ENCODE measurements at places on chromosomes 16 and 17.

- no peak for DNase-seq
These were observed 375.3 kb upstream of the CDH5 start for GRCh38 chr16:65991149-65991701.

DNA sequence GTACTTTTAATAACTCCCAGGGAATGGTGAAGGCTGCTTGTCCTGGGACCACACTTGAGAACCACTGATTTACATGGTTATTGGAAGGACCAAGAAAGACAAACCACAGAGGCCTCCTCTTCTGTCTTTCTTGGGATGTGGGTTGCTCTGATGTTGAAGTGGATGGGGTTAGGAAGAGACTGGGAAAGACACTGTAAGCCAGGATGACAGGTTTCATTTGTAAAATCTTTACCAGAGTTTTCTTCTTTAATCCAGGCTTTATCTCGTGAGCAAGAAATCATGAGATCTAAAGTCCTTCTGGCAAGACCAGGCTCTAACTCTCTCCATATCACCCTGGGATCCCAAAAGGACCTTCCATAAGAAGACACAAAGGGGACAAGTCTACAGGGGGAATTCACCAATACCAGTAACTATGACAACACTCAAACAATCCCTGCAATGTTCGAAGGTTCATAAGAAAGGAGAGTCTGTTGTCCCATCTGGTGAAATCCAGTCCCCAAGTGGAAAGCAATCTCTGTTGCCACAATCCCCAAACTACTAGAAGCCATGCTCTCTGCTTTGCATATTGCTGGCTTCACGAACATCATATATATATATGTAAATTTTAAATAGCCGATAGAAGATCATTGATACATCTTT, 44.8 kb upstream of the CDRT4 start:
- DNase-seq = no peak

- no peak for DNase-seq
These were observed 8.9 kb upstream of the SEC14L1 start for GRCh38 chr17:77131904-77132303.

DNA sequence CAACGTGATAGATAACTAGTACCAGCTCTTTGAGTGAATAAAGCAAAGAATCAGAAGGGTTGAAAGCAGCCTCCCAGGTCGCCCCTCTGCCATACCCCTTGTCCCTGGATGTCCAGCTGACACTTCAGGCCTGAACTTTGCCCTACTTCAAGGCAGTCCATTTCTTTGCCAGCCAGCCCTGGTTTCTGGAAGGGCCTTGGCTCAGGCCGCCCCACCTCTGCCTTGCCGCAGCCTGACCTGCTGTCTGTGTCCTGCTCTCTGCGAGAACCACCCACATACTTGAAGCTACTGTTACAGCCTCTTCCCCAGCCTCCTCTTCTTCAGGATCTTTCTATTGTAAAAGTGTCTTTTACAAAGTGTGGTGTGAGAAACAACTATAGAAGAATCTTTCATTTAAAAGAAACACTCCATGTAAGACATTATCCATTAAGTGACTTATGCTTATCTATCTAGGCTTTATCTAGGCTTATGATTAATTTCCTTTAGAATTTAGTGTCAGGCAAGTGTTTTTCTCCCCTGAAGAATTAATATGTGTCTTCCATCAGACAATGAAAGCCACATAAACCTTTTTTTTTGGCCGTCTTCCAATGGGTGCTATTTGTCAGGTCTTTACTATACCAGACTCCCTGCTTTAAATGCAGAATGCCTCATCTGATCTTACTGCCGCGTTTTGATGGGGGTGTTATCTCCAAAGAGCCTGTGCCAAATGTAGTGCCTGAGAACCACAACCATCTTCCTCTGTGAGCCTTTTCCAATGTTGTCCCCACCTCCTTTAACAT, 133.9 kb downstream of the SOCS1 start:
- DNase-seq = peak; percentile 24

GRCh38 chr17:42333053-42333452, 44.8 kb downstream of the STAT5A start:
- no peak for DNase-seq

DNA sequence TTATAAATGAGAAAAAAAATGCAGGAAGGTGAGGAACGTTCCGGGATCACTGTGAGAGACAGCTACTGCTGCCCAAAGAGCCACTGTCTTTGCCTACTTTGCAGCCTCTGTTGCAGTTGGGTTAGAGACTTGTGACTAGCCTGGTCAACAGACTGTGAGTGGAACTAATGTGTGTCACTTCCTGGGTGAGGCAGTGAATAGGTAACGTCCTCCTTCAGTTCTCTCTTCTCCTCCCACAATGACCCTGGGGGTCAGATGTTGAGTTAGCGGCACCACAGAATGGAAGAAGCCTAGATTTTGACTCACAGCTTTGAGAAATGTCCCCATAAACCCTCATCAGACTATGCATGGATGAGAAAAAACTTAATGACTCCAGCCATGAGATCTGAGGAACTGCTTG, 5.2 kb downstream of the C16orf46 start:
- DNase-seq = no peak

- DNase-seq = no peak
These were observed 19.1 kb downstream of the ITPRIPL2 start for GRCh38 chr16:19132898-19133297.

GRCh38 chr16:13205352-13205751, 304.0 kb downstream of the SHISA9 start:
- DNase-seq = no peak

GRCh38 chr17:69402052-69402451, 12.4 kb upstream of the MAP2K6 start:
- no peak for DNase-seq
